ENCODE measurements at places on chromosomes 5 and 9.
A peak's percentile ranks its signal among the peaks of the same experiment; 100 is the strongest.

DNA sequence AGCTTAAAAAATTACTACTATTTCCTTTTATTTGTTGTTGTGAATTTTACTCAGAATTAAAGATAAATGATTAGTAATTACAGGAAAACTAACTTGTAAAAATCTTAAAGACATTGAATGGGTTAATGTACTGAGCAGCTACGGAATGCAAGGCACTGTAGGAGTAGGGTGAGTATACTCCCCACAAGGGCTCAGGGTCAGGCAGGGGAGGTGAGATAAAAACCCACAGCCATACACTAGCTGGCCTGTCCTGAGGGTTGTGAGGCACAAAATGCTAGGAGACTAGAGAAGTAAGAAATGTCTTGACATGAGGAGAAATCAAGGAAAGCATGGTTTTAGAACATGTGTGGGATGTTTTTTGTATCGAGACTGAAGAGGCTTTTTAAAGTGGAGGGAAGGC, 13.4 kb downstream of the ZBED3 start:
- no peak for DNase-seq

GRCh38 chr9:94178927-94179326, 80.2 kb upstream of the ZNF169 start:
- no peak for DNase-seq

DNA sequence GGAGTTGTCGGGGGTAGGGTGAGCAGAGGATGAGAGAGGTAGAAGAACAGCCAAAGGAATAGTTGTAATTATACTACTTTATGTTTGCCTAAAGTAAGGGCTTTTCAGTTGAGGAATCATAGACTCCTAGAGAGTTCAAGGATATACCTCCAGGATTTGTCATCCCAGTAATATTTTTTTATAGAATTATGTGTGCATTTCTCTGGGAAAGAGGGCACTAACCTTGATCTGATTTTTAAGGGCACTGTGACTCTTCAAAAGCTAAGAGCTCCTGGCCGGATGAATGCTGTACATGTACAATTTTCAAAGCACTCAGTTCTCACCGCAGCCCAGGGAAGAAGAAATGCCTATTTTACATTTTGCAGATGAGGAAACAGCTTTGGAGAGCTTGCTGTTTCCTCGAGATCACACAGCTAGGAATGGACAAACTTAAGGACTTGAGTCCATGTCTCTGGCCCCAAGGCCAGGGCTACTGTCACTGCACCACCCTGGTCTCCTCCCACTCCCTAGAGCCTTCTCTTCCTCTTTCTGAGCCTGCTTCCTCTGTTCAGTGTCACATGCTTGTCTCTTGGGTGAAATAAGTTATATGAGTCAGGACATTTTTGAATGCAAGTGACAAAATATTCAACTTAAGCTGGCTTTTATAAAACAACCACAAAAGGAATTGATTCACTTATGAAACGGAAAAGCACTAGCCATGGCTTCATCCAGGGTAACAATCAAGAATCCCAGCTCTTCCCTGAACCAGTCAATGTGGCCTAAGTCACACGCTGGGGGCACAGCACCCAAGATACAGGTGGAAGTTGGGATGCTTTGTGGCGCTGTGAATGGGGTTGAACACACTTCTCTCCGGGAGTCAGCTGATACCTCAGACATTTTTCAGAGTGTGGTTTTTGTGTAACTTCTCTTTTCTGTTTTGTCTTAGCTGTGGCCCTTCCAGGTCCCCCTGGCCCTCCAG, 45.7 kb upstream of the TGFBR1 start:
- peak; percentile 38 for DNase-seq

DNA sequence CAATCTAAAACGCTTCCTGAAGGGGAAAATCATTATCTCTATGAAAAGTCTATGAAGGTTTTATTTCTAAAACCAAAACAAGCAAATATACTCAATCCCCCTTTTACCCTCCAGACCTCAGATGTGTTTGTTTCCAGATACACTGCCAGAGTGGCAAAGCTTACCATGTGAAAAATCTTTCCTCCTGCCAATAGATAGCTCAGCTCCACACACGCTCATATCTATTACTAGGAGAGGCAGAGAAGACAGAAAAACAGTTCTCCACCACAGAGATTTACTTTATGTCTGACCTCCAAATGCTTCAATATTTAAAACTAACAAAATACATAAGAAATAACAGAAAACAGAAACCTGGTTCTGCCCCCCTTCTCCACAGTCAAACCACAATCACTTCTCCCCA, 7.0 kb downstream of the IRX2 start:
- DNase-seq, result no peak

- DNase-seq, result no peak
Measured at GRCh38 chr5:81533629-81534405, 139.9 kb upstream of the ACOT12 start.

DNA sequence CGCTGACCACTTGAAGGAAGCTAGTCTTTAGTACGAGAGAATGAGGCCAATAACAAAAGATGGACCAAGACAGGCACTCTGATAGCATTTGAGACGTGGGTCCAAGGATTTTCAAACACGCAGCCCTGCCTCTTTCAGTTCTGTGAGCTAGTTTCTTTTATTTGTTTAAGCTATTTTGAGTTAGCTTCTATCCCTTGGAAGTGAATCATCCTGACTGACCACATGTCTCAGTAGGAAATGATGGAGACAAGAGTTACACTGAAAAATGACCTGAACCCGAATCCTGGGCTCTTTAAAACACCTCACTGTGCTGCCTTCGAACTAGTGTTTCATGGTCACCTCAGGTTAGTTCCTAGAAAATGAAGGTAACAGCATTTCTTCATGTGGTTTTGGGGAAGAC, 9.9 kb downstream of the TEK start:
- DNase-seq, result no peak

DNA sequence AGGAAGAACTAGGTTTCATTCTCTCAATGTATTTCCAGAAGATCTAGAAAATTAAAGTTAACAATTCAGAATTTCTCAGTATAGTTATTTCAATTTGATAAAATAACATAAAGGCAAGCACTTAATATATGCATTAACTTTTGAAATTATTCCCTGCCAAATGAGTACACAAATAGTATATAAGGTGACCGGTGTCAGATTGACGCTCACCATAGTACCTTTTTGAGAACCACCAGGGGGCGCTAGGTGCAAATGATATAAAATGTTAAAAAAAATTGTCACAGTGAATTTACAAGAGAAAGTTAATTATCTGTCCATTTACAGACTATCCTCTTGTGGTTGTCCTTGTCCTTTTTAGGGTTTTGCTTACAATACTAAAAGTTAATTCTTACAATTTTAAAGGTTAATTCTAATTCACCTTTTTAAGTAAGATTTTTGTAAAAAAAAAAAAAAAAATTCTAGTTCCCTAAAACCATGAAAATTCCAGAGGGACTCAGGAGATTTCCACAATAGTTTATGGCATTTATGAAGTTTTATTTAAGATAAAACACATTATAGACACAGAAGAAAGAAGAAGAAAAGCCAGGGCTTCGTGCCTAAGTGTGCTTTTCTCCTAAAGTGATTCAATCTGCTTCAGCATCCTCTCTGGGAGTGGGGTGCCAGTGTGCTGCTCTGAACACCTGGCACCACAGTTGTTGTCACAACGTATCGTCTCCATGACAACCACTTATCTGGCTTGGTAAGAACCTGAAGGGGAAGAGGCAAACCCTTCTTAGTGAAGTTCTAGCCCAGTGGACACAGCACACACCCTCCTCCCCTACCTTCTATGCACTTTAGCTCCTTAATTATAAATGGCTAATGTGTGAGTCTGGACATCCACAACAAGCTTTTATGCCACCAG, 1.7 kb downstream of the ADAMTS16 start:
- DNase-seq, result peak; percentile 67

- no peak for DNase-seq
Measured at GRCh38 chr9:123637945-123638634, 282.1 kb downstream of the CRB2 start.

DNA sequence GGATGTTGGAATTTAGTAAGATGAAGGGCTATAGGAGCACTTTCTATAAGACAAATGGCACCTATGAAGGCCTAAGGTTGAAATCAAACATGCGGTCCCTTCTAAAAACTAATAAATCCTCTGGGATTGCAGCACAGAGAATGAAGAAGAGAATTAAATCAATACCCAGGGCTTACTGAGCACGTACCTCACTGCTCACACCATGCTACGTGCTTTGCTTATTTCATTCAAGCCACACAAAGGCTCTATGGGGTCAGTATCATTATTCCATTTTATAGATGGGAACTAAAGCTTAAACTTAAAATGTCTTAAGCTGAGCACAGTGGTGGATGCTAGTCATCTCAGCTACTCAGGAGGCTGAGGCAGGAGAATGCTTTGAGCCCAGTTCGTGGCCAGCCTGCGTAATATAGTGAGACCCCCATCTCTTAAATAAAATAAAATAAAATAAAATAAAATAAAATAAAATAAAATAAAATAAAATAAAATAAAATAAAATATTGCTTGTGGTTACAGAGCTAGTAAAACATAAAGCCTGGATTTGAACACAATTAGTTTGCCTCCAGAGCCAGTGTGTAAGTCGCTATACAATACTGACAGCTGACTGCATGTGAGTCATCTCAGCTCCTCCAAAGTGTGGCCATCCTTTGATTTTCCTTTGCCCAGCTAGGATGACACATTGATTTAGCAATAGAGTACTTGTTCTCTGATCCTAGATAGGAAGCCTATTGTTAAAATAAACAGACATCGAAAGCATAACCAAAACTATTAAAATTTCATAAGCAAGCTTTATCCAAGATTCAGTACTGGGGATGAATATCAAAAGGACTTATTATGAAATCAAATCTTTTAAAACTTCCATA, 20.9 kb upstream of the DPYSL3 start:
- no peak for DNase-seq

DNA sequence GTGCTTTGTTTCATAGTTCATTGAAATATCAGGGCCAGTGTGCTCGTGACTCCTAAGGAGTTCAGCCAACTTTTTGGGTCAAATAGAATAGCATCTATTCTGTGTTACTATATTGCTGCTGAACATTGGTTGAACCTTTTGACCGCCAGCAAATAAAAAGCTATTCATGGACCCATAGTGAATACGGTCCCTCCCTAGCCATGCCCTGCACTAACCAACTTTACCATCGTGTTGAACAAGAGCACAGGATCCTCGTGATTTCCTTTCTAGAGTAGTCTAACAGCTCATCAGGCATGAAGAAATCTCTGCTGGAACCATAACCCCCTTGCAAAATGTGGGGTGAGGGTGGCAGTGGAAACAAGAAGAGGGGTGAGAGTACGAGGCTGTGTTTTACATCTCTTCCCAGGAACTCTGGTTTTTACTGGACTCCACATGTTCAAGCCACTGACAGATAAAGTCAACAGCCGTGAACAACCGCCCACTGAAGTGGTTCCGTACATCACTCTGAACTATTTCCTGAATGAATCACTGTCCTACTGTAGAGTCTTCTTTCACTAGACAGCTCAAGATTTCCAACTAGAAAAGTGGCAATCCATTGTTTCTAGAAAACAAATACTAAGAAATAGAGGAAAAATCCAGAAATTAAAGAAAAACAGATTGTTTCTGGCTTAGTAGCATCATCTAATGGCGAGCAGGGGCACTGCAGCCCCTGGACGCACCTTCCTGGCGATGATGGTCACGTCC, 70.1 kb upstream of the SPATA31E1 start:
- DNase-seq, result peak; percentile 24

GRCh38 chr9:125235804-125236519, 5.2 kb downstream of the HSPA5 start:
- no peak for DNase-seq

DNA sequence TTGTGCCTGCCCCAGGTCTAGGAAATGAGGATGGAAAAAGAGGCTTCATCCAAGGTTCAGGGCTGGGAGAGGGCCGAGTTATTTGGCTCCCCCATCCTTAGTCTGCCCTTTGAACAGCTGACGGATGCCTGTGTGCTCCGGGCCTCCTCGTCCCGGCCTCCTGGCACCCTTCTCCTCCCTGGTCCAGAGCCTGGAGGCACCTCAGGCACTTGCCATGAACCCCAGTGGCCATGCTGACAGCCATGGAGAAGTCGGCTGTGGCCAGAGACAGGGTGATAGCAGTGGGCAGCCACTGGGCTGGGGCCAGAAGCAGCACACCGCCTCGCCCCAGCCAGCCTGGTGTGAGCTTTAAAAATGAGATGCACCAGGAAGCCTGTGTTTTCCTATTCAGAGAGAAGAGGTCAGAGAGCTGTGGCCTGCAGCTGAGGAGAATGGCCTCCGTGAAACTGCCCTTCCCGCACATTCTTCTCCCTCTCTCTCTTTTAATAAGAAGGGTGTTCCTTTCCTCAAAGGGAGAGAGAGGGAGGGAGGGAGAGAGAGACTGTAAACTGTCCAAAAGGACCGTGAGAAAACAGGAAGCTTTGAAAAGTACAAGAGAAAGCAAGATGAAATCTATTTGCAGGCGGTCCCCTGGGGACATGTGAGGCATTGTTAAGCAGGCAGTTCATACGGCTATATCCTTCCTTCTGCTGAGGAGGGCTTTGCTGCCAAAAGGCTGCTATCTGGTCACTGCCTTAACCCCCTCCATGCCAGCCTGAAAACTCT, 55.3 kb downstream of the ZNF366 start:
- DNase-seq, result no peak

GRCh38 chr9:71886015-71886414, 25.0 kb downstream of the ABHD17B start:
- no peak for DNase-seq

- DNase-seq, result no peak
Measured at GRCh38 chr9:71223953-71224538, 102.6 kb upstream of the TRPM3 start.

DNA sequence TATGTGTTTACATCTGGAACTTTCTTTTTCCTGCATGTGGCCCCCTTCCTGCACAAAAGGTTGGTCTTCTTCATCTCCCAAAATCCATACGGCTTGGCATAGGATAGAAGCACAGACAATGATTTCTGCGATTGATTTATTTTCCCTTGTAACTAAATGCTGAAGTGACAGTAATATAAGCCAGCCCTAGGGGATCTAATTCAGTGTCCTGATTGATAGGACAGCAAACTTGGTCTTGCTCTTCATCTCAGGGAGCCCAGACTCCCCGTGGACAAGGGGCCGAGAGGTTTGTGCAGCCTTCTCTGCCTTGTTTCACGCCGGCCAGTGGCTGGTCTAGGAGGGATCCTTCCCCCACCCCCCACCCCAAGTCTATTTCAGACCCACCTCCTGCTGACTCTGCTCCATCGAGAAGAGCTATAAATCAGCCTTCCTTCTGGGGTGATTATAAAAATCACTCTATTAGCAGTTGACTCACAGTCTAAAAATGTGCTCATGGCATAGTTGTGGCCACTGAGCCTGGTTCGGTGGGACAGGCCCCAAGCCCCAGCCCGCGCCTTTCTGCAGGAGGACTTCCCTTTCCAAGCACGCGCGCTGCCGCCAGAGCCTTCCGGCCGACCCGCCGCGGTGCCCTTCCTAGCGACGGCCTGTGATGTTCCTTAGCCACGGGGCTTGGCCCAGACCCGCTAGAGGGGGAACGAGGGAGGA, 89.8 kb upstream of the COL5A1 start:
- DNase-seq, result no peak

GRCh38 chr5:107502676-107503060, 168.1 kb downstream of the EFNA5 start:
- DNase-seq, result no peak

- DNase-seq, result peak; percentile 68
Measured at GRCh38 chr9:76023715-76024195, 133.3 kb downstream of the PCSK5 start.

DNA sequence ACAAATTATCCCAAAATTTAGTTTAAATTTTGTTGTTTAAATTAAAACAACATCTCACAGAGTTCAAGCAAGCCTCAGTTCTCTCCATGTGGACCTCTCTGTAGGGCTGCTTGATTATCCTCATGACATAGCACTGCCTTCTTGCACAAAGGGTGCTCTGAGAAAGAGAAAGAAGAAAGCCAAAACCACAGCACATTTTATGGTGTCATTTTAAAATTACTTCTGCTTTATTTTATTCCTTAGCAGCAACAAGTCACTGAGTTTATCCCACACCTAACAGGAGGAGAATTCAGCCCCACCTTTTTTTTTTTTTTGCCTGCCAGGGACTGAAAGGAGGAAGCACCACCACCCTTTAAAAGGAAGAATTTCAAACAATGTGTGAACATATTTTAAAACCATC, 12.8 kb upstream of the KCNV2 start:
- DNase-seq, result no peak

All from CD4-positive, alpha-beta T cell treated with Interleukin-17A for 4 hours (primary cell).